ENCODE measurements at places on chromosomes 5 and 9. TPM values are rescaled to one million over a fixed set of nuclear protein-coding genes. Genes with fewer than 3 reads are reported as not detected.
A peak's percentile ranks its signal among the peaks of the same experiment; 100 is the strongest.

DNA sequence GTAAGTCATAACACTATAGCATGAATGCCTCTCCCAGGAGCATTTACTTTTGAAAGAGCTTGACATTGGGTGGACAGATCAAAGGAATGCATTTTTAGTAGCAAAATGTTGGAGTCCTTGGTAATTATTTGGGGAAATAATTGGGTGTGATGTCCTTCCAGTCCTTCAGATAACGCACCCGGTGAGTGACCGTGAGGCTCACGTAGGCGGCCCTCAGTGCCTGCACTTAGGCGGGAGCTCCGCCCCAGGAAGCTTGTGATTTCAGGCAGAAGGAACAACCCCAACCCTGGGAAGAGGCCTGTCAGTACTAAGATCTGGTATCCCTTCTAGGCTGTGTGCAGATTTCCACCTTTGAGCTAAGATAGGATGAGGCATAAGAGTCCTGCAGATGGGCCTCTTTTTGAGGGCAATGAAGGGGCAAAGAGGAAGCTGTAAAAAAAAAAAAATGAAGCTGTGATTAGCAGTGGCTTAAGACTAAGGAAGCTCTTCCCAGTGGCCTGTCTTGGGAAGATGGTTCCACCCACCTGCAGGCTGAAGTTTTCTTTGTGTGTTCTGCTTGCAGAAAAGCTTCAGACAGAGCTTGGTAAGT, 14.9 kb downstream of the BTNL9 start:
- no peak for DNase-seq
- H3K36me3 ChIP-seq = no peaks in the 10 kb centered on the region
- no peak overlapping the region for H3K27ac ChIP-seq
- no peak overlapping the region for H3K4me3 ChIP-seq
- H3K27me3 ChIP-seq = no peaks in the 10 kb centered on the region

GRCh38 chr9:113137196-113138168, 13.3 kb upstream of the SLC31A2 start:
- H3K36me3 ChIP-seq = no peaks in the 10 kb centered on the region
- H3K4me1 ChIP-seq = no peaks in the 10 kb centered on the region
- H3K27me3 ChIP-seq = no peaks in the 10 kb centered on the region
- H3K4me3 ChIP-seq = no peak overlapping the region
- H3K27ac ChIP-seq = no peak overlapping the region

GRCh38 chr5:177372910-177373309, 11.3 kb upstream of the SLC34A1 start:
- H3K4me3 ChIP-seq = no peak overlapping the region
- no peak for DNase-seq
- peaks cover 22% of the 10 kb centered on the region for H3K4me1 ChIP-seq
- H3K36me3 ChIP-seq = no peaks in the 10 kb centered on the region

DNA sequence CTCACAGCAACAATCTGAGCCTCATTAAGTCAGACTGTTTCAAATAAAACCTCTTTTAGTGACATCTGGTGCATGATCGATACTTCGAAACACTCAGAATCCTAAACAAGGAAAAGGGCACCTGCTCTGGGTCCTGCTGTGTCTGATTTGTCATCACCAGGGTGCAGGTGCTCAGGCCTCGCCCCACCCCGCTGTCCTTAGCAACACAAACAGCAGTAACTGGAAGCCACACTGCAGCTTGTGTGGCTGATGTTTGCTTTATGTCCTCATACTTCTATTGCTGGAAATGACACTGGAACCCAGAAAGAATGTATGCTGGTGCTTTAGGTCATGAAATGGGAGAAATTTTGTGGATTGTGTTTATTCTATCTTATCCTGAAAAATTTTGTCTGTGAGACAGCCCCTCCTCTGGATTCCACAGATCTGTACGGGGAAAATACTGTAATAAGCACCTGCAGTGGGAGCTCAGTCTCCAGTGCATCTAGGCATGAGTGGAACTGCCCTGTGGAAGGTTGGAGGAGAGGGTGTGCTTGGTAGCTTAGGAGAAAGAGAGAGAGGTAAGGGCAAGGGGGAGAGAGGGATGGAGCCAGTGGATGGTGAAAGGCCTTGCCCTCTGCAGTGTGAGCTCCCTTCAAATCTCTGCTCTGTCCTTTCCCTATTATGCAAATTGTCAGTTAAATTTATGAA, 284.2 kb downstream of the SMARCA2 start:
- DNase-seq = no peak
- no peaks in the 10 kb centered on the region for H3K36me3 ChIP-seq
- no peak overlapping the region for H3K4me3 ChIP-seq
- no peaks in the 10 kb centered on the region for H3K27me3 ChIP-seq

DNA sequence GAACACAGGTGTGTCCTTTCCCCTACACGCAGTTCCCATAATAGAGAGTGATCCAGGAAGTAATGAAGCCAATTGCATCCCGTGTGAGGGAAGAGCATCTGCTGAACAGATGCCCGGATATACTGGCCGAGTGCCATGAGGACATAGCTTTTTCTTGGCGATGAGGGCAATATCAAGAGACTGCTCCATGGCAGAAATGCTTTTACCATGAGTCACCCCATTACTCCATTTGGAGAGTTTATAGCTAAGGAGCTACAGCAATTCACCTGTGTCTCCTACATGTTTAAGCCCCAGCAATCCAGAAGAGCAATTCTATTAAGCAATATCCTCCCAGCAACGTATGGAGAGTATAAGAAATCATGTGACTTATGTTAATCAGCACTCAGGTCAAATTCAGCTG, 222.0 kb upstream of the KLF4 start:
- no peaks in the 10 kb centered on the region for H3K36me3 ChIP-seq
- DNase-seq = no peak
- H3K27me3 ChIP-seq = no peaks in the 10 kb centered on the region
- H3K4me1 ChIP-seq = peaks cover 6% of the 10 kb centered on the region

- H3K27me3 ChIP-seq = no peaks in the 10 kb centered on the region
- H3K4me1 ChIP-seq = peaks cover 5% of the 10 kb centered on the region
- no peak overlapping the region for H3K27ac ChIP-seq
- no peaks in the 10 kb centered on the region for H3K36me3 ChIP-seq
- no peak for DNase-seq
Measured at GRCh38 chr5:179437341-179438001, 92.2 kb upstream of the ADAMTS2 start.

- H3K4me1 ChIP-seq = no peaks in the 10 kb centered on the region
- no peaks in the 10 kb centered on the region for H3K36me3 ChIP-seq
- peak overlapping the region; percentile 27 for H3K27ac ChIP-seq
- no peak overlapping the region for H3K4me3 ChIP-seq
- DNase-seq = no peak
Measured at GRCh38 chr5:10481241-10481935, 39.7 kb downstream of the ROPN1L start.

- no peaks in the 10 kb centered on the region for H3K4me1 ChIP-seq
- no peak overlapping the region for H3K27ac ChIP-seq
- no peak overlapping the region for H3K4me3 ChIP-seq
- H3K27me3 ChIP-seq = no peaks in the 10 kb centered on the region
Measured at GRCh38 chr5:152140347-152140746, 215.7 kb upstream of the GLRA1 start.

DNA sequence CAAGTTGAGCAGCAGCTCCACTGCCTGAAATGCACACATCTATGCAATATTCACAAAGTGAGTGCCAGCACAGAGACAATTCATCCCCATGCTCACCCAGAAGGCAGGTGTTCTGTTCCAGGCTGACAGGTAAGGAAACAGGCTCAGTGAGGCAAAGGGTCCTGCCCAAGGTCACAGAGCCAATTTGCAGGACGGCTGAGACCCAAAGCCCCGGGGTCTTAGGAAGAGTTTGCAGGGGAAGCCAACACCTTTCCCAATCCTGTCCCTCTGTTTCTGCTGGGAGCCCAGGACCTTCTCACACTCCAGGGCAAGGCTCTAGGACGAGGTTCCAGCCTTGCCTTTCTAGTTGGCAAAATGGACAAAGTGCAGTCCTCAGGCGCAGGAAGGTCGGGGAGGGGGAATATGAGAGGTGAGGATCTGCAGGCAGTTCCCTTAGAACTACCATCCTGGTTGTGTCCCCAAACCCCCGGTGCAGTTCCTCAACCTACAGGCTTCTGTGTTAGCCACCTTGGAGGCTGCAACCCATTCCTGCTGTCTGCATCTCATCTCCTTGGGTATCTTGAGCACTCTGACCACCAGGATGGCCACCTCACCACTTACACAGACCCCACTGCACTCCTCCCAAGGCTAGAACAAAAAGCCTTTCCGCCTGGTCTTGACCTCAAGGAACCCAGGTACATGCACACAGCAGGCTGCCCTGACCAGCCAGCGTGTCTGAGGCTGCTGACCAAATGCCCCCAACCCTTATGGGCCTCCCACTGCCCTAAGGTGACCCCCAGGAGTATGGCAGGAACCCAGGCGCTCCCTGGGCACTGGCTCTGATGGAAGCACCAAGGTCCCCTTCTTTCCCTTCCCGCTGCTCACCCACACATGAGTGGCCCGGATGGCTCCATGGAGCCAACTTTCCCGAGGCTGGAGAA, 1.9 kb upstream of the BRD3 start:
- H3K27me3 ChIP-seq = no peaks in the 10 kb centered on the region
- H3K4me3 ChIP-seq = no peak overlapping the region
- H3K27ac ChIP-seq = no peak overlapping the region
- H3K4me1 ChIP-seq = no peaks in the 10 kb centered on the region

DNA sequence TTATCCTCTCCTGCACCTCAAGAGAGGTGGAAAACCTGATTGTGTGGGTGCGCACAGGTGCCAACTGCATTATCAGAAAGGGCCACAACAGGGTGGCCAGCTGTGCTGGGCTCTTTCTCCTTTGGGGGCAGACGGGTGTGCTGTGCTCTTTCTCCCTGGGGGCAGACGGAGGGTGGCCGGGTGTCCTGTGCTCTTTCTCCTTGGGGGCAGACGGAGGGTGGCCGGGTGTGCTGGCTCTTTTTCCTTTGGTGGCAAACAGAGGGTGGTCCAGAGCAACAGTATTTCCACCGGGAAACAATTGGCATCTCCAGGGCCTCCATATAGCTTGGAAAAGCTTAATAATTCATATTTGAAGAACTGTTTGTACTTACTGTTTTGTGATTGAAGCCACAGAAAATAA, 6.8 kb downstream of the LMX1B start:
- no peak overlapping the region for H3K27ac ChIP-seq
- no peaks in the 10 kb centered on the region for H3K36me3 ChIP-seq
- no peaks in the 10 kb centered on the region for H3K4me1 ChIP-seq

- no peak for DNase-seq
- H3K36me3 ChIP-seq = no peaks in the 10 kb centered on the region
- H3K27me3 ChIP-seq = no peaks in the 10 kb centered on the region
Measured at GRCh38 chr9:111831371-111832108, 36.8 kb upstream of the SHOC1 start.

- peaks cover 93% of the 10 kb centered on the region for H3K4me1 ChIP-seq
- H3K27me3 ChIP-seq = no peaks in the 10 kb centered on the region
- peak overlapping the region; percentile 60 for H3K4me3 ChIP-seq
- H3K36me3 ChIP-seq = no peaks in the 10 kb centered on the region
- DNase-seq = peak; percentile 54
Measured at GRCh38 chr9:129487658-129488483, 133.0 kb downstream of the C9orf50 start.

DNA sequence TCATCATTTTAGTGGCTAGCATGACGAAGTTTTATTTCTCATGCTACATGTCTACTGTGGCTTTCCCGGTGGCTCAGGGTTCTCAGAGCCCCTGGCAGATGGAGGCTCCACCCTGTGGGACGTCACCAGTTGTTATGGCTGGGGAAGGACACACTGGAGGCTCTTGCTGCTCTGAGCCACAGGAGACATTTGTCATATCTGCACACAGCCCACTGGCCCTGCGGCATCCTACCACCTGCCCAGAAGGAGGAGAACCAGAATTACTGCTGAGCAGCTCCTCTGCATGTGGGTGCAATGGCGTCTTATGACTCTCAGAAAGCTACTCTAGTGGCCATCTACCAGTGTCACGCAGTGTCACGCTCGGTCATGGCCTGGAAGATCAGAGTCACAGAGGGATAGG, 6.6 kb downstream of the OR13J1 start:
- no peak for DNase-seq
- H3K4me3 ChIP-seq = no peak overlapping the region
- H3K27ac ChIP-seq = no peak overlapping the region
- peaks cover 14% of the 10 kb centered on the region for H3K4me1 ChIP-seq
- H3K36me3 ChIP-seq = no peaks in the 10 kb centered on the region

GRCh38 chr5:166373817-166374216, 1917.6 kb upstream of the WWC1 start:
- H3K27ac ChIP-seq = no peak overlapping the region
- no peaks in the 10 kb centered on the region for H3K36me3 ChIP-seq
- no peak overlapping the region for H3K4me3 ChIP-seq
- no peak for DNase-seq
- H3K27me3 ChIP-seq = no peaks in the 10 kb centered on the region
- H3K4me1 ChIP-seq = peaks cover 10% of the 10 kb centered on the region

GRCh38 chr5:137622850-137623249, 113.0 kb downstream of the KLHL3 start:
- H3K27me3 ChIP-seq = no peaks in the 10 kb centered on the region
- peak; percentile 56 for DNase-seq
- no peaks in the 10 kb centered on the region for H3K36me3 ChIP-seq
- no peak overlapping the region for H3K4me3 ChIP-seq
- no peak overlapping the region for H3K27ac ChIP-seq

DNA sequence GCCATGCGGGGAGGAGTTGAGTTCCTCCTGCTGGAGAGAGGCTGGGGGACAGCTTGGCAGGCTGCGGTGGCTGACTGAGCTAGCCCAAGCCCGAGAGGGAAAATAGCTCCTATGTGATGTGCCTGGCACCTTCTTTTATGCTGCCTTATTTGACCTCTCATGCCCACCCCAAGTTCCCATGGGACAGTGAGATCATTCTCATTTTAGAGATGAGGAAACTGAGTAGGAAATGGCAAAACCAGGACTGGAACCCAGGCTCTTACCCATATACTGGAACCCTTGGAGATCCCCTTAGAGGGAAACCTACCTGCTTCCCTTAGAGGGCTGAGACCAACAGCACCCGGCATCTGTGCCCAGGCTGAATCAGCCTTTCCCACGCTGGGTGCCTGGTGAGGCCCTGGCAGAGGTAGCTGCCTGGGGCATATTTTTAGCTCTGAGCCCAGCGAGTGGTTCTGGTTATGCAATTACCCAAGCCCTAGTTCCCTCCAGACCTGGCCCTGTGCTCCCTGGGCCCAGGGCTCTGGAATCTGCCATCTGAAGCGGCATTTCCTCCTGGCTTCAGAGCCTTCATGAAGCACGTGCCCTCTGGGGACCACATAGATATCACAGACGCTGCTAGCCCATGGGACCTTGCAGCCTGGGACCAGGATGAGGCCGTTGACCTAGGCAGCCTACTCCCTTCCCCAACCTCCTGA, 23.6 kb downstream of the COL27A1 start:
- H3K27ac ChIP-seq = no peak overlapping the region
- peaks cover 24% of the 10 kb centered on the region for H3K4me1 ChIP-seq
- no peak overlapping the region for H3K4me3 ChIP-seq
- H3K36me3 ChIP-seq = no peaks in the 10 kb centered on the region
- H3K27me3 ChIP-seq = no peaks in the 10 kb centered on the region
- no peak for DNase-seq

DNA sequence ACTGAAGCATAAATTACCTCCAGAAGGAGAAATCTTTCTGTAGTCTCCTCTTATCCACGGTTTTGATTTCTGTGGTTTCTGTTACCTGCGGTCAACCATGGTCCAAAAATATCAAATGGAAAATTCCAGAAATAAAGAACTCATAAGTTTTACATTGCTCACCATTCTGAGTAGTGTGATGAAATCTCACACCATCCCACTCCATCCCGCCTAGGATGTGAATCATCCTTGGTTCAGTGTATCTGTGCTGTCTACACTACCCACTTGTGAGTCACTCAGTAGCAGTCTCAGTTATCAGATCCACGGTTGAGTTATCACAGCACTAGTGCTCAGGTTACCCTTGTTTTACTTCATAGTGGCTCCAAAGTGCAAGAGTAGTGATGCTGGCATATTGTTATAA, 371.2 kb downstream of the NFIB start:
- no peaks in the 10 kb centered on the region for H3K27me3 ChIP-seq
- H3K36me3 ChIP-seq = no peaks in the 10 kb centered on the region

DDX4 gene
- not detected for total RNA-seq

TMOD1 gene
- 33.5 TPM for total RNA-seq

F2R gene
- total RNA-seq = 12.6 TPM
